Sigmoid colon (tissue), 7 donors: ENCODE measurements at places on chromosomes 5 and 9. TPM values are rescaled to one million over a fixed set of nuclear protein-coding genes. Genes with fewer than 3 reads are reported as not detected.
A peak's percentile ranks its signal among the peaks of the same experiment; 100 is the strongest.

Gene EPB41L4A
- 4.1 TPM for total RNA-seq

Gene TAS2R1
- total RNA-seq: not detected

Gene TSSK1B
- not detected for total RNA-seq

DNA sequence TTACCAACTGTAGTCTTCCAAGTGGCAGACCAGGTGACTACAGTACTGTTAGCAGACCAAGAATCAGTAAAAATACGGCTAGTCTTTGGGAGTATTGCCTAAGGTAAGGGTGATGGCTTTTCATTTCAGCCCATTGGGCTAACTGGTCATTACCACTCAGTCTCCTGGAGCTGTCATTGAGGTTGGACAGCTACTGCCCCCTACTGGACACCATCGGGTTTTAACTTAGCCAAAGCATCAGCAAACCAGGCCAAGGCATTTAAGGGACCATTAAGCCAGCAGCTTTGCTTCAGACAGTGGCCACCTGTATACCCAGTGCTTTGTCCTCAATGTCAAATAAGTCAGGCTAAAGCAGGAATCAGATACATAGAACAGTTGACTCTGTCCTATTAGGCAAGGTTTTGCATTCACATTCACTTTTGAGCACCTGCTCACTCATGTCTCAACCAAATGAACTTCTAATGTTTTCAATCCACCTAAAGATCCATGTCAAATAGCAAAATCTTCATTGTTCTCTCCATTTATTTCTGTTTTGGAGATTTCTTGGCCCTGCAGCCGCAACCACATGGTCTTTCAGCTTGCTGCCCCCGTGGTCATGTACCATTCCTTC lies 117.2 kb downstream of the INVS start:
- DNase-seq: no peak

Gene NUDT12
- total RNA-seq: 12.3 TPM

Gene PIK3R1
- total RNA-seq: 177 TPM

DNA sequence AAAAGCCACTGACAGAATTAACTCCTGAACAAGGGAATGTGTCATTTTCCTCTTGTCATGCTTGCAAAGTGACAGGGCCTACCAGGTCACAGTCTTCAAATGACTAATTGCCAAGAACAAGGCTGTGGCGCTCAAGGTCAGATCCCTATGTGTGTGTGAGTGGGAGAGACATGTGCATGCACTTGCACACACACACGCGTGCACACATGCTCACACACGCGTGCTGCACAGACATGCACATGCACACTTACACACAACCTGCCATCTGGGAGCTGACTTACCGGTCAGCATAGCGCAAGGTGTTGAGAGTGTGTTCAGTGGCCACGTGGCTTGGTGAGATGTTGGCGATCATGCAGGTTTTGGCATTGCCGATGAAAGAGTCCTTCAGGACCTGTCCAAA lies 69.8 kb downstream of the KIF24 start:
- no peak for DNase-seq

DNA sequence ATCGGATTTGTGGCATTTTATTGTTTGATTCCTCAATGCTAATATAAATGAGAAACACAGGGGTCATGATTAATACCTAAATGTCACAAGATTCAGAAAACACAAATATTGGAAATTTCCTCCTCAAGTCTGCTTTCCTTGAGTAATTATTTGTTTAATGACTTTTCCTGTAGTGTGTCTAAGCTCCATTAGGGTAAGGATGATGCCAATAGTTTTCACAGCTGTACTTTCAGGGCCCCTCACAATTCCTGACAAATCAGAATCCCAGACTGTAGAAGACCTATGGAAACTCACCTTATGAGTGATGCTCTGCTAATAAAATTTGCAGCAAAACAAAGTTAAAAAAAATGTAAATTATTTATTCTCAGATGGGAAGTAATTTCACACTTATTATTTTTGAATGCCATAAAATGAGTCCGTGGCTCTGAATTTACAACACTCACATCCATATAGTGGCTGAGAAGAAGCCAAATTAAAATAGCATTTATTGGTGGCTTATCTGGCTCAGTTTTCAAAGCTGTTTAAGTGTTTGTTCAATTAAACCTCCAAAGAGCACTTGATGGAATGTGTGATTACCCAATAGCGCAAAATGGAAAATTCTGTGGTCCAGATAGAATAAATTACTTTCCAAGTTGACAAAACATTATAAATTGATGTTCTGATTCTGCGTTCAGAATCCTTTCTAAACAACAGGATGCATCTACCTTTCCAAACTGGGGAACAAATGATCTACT lies 1.6 kb upstream of the SPINK14 start:
- DNase-seq: no peak

Gene IL5
- total RNA-seq: not detected

Gene TAL2
- total RNA-seq: not detected

DNA sequence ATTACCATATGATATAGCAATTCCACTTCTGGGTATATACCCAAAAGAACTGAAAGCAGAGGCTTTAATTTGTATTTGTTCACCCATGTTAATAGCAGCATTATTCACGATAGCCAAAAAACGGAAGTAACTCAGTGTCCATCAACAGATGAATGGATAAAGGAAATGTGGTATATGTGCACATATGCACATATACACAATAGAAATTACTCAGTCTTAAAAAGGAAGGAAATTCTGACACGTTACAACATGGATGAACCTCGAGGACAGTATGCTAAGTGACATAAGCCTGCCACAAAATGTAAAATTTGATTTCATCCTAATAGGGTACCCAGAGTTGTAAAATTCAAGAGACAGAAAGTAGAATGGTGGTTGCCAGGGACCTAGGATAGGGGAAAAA lies 54.9 kb downstream of the NUP155 start:
- no peak for DNase-seq

Gene C8G
- not detected for total RNA-seq

- DNase-seq: no peak
These were observed 7.8 kb upstream of the ANXA1 start for GRCh38 chr9:73143711-73144328.

DNA sequence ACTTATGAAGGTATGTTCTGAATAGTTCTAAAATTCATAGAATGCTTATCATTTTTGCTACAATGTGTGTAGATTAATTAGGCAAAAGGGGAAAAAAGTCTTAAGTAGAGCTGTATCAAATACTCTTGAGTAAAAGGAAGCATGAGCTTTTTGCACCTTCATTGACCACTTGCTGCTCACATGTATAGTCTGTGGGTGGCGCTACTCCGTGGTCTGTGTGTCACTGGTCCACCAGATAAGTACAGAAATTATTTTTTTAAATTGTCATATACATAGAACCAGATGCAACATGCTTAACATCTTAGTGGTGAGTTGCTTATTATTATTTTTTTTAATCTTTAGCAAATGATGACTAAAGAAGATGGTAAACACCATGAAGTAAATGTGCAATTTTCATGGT lies 130.2 kb downstream of the MAN2A1 start:
- no peak for DNase-seq

DNA sequence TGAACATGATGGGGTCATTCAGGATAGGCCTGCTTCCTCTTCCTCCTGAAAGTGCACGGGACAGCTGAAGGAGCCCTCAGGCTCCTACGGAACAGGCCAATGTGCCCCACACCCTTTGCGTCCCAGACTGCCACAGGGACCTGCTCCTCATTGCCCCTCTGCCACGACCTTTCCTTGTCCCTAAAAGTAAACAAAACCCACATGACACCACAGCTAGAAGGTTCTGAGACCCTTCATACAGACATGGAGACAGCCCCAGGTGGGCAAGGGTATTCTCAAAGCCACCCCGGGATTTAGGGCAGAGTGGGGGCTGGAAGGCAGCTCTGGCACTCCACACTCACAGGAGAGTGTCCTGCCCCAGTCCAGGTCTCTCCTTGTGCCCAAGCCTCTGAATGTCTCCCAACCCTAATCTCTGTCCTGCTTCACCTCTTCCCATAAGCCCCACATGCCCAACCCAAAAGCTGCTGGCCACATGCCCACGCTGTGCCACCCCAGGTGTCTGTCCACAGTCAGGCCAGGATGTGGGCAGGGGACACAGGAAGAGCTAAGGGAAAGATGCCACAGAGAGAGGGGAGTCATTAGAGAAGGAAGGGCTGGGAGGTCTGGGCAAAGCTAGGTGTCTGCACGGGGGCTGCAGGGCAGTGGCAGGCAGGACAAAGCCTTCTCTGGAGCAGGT lies 800 bp downstream of the AMBP start:
- no peak for DNase-seq

GRCh38 chr9:38440516-38440915 lies 16.3 kb upstream of the IGFBPL1 start:
- DNase-seq: no peak

Gene FAM221B
- total RNA-seq: not detected

DNA sequence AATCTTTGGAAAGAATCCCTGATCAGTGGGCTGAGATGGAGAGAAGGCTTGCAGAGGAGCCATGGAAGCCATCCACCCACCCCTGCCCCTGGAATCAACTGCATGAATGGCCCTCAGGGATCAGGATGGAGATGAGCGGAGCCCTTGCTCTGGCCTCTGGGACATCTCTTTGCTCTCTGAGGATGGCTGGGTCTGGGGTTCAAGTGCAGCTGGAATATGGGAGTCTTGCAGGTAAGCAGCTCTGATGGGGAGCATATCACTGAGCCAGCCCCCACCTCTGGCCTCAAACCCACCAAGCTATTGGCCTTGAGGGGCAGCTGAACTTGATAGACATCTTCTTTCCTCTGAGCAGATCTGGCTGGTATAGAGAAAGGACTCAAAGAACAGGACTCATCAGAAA lies 76.1 kb downstream of the C5orf15 start:
- DNase-seq: peak; percentile 37

- DNase-seq: peak; percentile 61
These were observed 36.4 kb upstream of the ADAMTSL1 start for GRCh38 chr9:18437315-18438201.

GRCh38 chr9:8569823-8570222 lies 770.2 kb upstream of the DMAC1 start:
- DNase-seq: no peak

Gene TAF11L5
- total RNA-seq: not detected

Gene CER1
- total RNA-seq: not detected

DNA sequence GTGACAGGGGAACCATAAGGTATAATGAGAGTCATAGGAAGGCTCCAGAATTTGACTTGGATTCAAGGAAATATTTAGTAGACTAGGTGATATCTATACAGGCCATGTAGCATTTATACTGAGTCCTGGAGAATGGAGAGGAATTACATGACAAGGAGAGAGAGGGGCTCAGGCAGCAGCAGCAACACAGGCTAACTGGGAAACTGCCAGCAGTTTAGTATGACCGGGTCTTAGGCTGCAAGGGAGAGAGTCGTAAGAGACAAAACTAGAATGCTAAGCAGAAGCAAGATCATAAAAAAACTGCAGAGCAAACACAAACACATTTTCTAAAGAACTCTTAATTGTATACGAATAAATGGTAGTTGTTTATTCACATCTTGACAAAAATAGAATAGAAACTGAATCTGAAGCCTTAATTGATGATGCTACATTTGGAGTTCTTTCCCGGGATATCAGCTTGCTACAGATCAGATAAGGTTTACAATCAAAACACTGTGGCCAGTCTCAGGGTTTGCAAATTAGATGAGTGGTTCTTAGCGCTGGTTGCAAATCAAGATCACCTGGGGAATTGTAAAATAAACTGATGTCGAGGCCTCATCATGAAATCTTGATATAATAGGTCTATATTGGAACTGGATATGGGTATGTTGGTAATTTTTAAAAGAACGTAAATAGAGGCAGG lies 480.0 kb upstream of the C9orf72 start:
- no peak for DNase-seq

Gene TNC
- 719 TPM for total RNA-seq

- DNase-seq: no peak
These were observed 135.8 kb downstream of the PLCXD3 start for GRCh38 chr5:41374631-41375030.

GRCh38 chr9:35940458-35941407 lies 17.2 kb downstream of the OR2S2 start:
- no peak for DNase-seq

DNA sequence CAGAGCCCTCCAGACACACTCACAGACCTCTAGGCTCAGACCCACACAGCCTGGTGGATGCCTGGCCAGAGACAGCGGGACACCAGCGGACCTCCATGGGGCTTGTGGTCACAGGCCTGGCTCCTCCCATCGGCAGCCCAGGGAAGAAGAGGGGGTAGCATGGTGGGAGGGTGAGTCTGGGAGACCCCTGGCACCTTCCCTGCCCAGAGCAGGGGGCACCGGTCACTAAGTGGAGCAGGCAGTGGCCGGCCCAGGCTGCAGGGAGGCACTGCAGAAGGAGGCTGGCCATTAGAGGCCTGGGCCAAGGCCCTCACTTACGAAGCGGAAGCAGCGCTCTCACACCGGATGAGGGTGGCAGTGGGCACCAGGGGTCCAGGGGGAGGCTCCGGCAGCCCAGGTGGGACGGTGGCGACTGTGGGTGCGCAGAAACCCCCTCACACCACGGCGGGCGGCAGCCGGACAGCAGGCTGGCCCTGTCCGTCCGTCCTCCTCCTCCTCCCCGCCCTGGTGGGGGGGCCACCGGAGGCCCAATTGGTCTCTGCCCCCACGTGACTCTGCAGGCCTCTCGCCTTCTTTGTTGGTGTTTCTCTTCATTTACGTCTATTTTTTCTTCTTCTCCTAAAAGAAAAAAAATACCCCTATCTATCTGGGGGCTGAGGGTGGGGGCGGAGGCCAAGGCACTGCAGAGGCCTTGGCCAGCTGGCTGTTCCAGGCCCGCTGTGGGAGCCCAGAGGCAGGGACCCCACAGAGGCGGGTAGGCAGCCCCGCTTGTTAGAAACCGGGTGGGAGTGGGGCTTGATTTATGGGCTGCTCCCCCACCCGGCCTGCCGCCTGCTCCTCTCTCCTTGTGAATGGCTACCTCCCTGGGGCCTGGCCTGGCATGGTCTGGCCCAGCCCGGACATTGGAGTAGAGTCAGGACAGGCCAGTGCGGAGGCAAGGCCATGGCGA lies at the start of gene NR5A1:
TSS of gene NR5A1 (minus strand) at position 469 of the 949 bp plus-strand sequence. CDS start 4,004 bp downstream, outside the sequence.
- DNase-seq: no peak

DNA sequence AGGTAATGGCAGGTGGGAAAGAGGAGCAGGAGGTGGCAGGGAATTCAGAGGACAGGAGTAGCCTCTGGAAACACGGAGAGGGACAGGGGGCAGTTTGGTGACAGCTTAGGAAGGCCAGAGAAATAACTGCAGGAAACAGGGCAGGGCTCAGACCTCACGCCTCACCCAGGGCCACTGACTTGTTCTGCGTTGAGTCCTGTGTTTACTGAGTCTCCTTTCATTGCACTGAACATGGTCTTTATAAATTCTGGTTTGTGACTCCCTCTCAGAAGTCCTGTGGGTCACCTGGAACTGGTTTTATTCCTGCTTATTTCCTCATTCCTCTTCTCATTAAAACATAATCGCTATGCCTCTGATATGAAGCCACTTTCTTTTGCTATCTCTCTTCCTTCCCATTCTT lies 55.2 kb upstream of the ZNF622 start:
- DNase-seq: no peak

Gene WHRN
- total RNA-seq: 5.4 TPM
